ENCODE measurements at places on chromosomes 6 and 20. TPM values are rescaled to one million over a fixed set of nuclear protein-coding genes. Genes with fewer than 3 reads are reported as not detected.

DNA sequence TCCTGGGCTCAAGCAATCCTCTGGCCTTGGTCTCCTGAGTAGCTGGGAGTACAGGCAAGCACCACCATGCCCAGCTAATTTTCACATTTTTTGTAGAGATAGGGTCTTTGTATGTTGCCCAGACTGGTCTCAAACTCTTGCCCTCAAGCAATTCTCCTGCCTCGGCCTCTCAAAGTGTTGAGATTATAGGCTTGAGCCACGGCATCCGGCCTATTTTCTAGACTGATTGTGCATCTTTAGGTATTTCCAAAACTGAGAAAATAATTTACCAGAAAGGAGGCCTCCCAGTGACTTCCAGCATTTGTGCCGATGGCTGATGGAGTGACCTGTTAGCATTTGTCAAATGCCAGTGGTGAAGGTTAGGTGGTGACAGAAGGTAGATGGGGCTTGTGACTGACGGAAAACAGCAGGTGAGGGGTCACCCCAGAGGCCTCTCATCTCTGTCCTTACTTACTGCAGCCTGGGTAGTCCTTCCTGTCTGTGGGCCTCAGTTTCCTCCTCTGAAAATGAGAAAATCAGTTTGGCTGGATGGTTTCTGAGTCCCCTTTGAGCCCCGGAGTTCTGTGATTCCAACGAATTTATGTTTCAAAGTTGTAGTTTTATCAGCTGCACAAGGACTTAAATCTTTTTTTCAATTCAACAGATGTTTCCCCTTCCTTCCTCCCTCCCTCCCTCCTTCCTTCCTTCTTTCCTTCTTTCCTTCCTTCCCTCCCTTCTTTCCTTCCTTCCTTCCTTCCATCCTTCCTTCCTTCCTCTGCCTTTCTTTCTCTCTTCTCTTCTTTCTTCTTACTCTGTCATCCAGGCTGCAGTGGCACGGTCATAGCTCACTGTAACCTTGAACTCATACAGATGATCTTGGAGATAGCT, 53.5 kb downstream of the TGM2 start:
- H3K4me3 ChIP-seq = no peak overlapping the region
- no peak overlapping the region for H3K27ac ChIP-seq
- no peak for DNase-seq
- no peaks in the 10 kb centered on the region for H3K36me3 ChIP-seq

- no peak overlapping the region for H3K27ac ChIP-seq
- no peaks in the 10 kb centered on the region for H3K27me3 ChIP-seq
- H3K36me3 ChIP-seq = peaks cover 6% of the 10 kb centered on the region
- DNase-seq = no peak
- no peaks in the 10 kb centered on the region for H3K4me1 ChIP-seq
Measured at GRCh38 chr20:36670665-36671357, 24.8 kb upstream of the SLA2 start.

GRCh38 chr6:158584236-158584651, 24.4 kb downstream of the TMEM181 start:
- H3K36me3 ChIP-seq = peaks cover 29% of the 10 kb centered on the region
- no peak for DNase-seq
- no peak overlapping the region for H3K4me3 ChIP-seq
- peaks cover 2% of the 10 kb centered on the region for H3K4me1 ChIP-seq
- no peaks in the 10 kb centered on the region for H3K27me3 ChIP-seq

DNA sequence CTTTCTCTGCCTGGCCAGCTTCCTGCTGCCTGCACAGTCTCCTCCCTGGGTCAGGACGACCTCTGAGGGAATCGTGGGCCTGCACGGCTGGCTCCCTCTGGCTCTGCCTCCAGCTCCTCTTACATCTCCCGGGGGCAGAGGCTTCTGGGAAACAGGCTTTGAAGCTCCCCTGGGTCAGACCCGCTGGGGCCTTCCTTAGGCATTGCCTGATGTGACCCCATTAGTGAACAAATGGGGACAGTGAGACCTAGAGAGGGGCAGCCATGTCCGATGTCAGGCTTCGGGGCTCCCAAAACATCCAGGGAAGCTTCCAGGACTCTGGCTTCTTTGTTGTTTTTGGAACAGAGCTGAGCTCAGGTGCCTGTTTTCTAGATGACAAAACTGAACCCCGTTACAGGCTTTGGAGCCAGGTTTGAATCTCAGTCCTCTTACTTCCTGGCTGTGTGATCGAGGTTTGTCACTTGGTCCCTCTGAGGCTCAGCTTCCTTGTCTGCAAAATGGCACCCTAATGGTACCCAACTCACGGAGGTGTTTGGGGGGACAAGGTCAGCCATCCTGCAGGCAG, 94.3 kb downstream of the CEBPB start:
- no peak overlapping the region for H3K4me3 ChIP-seq
- no peaks in the 10 kb centered on the region for H3K36me3 ChIP-seq
- H3K27ac ChIP-seq = no peak overlapping the region
- no peak for DNase-seq
- peaks cover 13% of the 10 kb centered on the region for H3K27me3 ChIP-seq

DNA sequence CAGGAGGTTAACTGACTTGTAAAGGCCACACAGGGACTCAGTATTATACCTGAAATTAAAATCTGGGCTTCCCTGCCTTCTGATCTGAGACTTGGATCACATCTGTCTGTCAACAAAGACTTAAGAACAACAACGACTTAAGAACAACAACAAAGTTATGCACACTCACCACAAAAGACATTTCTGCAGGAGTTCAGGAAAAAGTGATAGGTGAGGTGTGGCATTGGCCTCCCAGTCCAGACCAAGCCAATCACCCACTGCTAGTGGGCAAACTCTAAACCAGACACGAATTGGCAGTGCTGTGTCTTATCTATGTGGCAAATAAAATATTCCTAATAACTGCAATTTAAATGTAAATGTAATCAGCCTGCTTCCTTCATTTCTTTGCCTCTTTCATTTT, 61.3 kb downstream of the PRDM1 start:
- H3K36me3 ChIP-seq = peaks cover 6% of the 10 kb centered on the region
- no peaks in the 10 kb centered on the region for H3K27me3 ChIP-seq
- peaks cover 64% of the 10 kb centered on the region for H3K4me1 ChIP-seq
- H3K27ac ChIP-seq = no peak overlapping the region
- no peak overlapping the region for H3K4me3 ChIP-seq

DNA sequence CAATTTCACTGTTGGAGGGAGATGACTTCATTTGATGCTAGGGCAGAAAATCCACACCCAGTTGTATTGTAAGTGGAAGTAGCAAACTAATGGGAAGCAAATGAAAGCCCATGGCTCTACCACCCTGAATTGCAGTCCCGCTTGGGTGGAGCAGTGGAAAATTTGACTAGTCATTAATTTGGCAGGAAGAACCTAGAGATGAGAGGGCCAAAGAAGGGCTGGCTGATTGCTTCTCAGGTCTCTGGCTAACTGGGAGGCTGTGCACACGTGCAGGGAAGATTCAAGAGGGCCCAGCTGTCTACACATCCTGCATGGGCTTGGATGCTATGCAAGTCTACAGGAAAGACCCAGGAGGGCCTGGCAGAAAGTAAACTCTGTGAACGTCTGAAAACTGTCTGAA, 466.2 kb downstream of the TFAP2A start:
- H3K36me3 ChIP-seq = no peaks in the 10 kb centered on the region
- H3K4me3 ChIP-seq = no peak overlapping the region
- DNase-seq = no peak
- no peaks in the 10 kb centered on the region for H3K4me1 ChIP-seq
- H3K27ac ChIP-seq = no peak overlapping the region

GRCh38 chr6:108555399-108556052, 5.2 kb upstream of the FOXO3 start:
- H3K27me3 ChIP-seq = peaks cover 30% of the 10 kb centered on the region
- no peak overlapping the region for H3K27ac ChIP-seq
- no peaks in the 10 kb centered on the region for H3K36me3 ChIP-seq
- DNase-seq = no peak
- peaks cover 11% of the 10 kb centered on the region for H3K4me1 ChIP-seq

DNA sequence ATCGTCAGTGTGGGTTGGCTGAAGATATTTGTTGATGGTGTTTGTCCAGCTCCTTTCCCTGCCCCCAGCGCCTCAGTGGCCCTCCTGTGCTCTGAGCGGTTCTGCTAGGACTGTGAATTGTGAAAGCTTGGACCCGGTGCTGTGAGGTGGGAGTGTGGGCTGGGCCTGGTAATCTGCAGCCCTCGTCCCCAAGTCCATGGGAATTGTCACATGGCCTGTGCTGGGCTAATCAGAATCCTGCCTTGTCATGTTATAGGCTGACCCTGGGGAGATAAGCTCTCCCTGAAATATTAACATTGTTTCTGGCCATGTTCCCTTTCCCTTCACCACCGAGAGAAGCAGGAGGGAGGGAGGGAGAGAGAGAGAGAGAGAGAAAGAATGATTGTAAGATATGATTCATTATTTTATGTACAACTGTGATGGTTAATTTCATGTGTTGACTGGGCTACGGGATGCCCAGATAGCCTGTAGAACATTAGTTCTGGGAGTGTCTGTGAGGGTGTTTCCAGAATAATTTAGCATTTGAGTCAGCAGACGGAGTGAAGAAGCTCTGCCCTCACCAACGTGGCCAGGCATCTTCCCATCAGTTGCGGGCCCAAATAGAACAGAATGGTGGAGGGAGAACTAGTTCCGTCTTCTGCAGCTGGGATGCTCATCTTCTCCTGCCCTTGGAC, 62.4 kb downstream of the TFAP2C start:
- DNase-seq = no peak
- no peaks in the 10 kb centered on the region for H3K27me3 ChIP-seq
- no peaks in the 10 kb centered on the region for H3K36me3 ChIP-seq
- no peak overlapping the region for H3K4me3 ChIP-seq
- H3K27ac ChIP-seq = no peak overlapping the region
- peaks cover 3% of the 10 kb centered on the region for H3K4me1 ChIP-seq

DNA sequence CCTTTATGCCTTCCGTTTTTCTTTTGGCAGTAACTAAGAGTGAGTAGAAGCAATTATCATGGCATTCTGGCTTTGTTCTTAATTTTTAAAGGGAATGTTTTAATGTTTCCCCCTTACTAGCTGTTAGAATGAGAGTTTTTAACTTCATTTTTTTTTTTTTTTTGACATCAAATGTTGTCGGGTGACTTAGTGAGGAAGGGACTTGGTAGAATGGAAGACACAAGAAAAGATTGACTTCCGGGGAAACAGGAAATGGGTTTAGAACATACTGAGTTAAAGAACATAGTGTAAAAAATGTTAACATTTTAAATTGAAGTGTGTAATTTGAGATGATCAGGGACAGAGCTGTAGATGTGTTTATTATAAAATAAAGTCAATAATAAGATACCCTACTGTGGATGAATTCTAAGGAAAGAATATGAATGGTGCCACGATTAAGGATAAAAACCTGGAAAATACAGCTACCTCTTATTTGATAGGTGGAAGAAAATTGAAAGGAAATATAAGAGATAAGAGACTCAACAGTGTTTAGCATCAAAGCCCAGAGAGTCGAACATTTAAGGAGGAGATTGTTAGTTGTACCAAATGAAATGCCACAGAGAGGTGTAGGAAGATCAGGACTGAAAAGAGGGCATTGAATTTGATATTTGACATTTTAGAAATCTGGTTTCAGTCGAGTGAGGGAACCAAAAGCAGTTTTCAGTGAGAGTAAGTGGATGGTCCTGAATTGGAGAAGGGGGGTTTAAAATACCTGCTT, 9.4 kb downstream of the HSF2 start:
- H3K27ac ChIP-seq = peak overlapping the region; percentile 75
- no peaks in the 10 kb centered on the region for H3K27me3 ChIP-seq
- H3K4me3 ChIP-seq = peak overlapping the region; percentile 82
- no peak for DNase-seq

GRCh38 chr6:42021847-42022754, 28.2 kb upstream of the TAF8 start:
- peak overlapping the region; percentile 98 for H3K27ac ChIP-seq
- H3K4me3 ChIP-seq = peak overlapping the region; percentile 80
- H3K4me1 ChIP-seq = peaks cover 61% of the 10 kb centered on the region
- H3K36me3 ChIP-seq = peaks cover 29% of the 10 kb centered on the region
- H3K27me3 ChIP-seq = no peaks in the 10 kb centered on the region
- DNase-seq = peak; percentile 68

GRCh38 chr6:155327326-155328073, 13.2 kb upstream of the TFB1M start:
- peaks cover 18% of the 10 kb centered on the region for H3K4me1 ChIP-seq
- H3K27ac ChIP-seq = peak overlapping the region; percentile 12
- DNase-seq = peak; percentile 48
- no peaks in the 10 kb centered on the region for H3K36me3 ChIP-seq
- no peaks in the 10 kb centered on the region for H3K27me3 ChIP-seq

- H3K27ac ChIP-seq = no peak overlapping the region
- H3K4me3 ChIP-seq = no peak overlapping the region
- DNase-seq = no peak
Measured at GRCh38 chr6:127343809-127344659, 625 bp upstream of the ECHDC1 start.

- no peak overlapping the region for H3K4me3 ChIP-seq
- no peaks in the 10 kb centered on the region for H3K27me3 ChIP-seq
- no peak for DNase-seq
- no peak overlapping the region for H3K27ac ChIP-seq
Measured at GRCh38 chr20:48791666-48792071, 36.1 kb downstream of the PREX1 start.

DNA sequence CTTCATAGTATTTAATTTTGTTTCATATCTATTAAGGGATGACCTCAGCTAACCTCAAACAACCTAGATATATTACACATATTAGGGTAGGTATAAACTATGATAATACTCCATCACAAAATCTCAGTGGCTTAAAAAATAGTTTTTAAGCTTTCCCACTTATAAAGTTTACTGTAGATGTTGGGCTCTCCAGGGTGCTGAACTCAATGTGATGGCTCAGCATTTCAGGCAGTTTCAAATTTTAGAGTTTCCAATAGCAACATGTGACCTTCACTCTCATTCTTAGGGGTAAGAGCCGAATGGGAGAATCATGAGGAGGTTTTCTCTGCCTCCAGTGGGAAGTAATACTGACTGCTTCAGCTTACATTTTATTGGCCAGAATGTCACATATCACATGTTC, 357.3 kb downstream of the MEI4 start:
- H3K27me3 ChIP-seq = no peaks in the 10 kb centered on the region
- no peak overlapping the region for H3K27ac ChIP-seq
- no peak overlapping the region for H3K4me3 ChIP-seq
- DNase-seq = no peak
- H3K36me3 ChIP-seq = no peaks in the 10 kb centered on the region
- no peaks in the 10 kb centered on the region for H3K4me1 ChIP-seq

DNA sequence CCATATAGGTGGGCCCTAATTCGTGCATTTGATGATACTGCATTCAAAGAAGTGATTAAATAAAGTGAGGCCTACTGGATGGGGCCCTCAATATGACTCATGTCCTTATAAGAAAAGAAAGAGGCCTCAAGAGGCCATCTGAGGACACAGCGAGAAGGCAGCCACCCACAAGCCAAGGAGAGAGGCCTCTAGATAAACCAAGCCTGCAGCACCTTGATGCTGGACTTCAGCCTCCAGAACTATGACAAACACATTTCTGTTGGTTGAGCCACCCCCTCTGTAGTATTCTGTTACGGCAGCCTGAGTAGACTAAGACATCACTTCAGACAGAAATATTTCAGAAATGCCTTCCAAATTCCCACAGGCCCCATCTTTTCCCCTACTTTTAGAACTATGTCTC, 82.5 kb upstream of the PLEKHG1 start:
- no peaks in the 10 kb centered on the region for H3K36me3 ChIP-seq
- H3K27me3 ChIP-seq = peaks cover 19% of the 10 kb centered on the region
- peaks cover 2% of the 10 kb centered on the region for H3K4me1 ChIP-seq
- no peak overlapping the region for H3K27ac ChIP-seq
- H3K4me3 ChIP-seq = no peak overlapping the region

The UST gene
- 3.1 TPM for total RNA-seq

The CYP39A1 gene
- not detected for total RNA-seq

The SLC35F1 gene
- not detected for total RNA-seq

The SNAP25 gene
- total RNA-seq = not detected

The GRM4 gene
- 0.14 TPM for total RNA-seq
